NCI-H1694 (cell line): ENCODE measurements at places on chromosomes 1 and 21.

DNA sequence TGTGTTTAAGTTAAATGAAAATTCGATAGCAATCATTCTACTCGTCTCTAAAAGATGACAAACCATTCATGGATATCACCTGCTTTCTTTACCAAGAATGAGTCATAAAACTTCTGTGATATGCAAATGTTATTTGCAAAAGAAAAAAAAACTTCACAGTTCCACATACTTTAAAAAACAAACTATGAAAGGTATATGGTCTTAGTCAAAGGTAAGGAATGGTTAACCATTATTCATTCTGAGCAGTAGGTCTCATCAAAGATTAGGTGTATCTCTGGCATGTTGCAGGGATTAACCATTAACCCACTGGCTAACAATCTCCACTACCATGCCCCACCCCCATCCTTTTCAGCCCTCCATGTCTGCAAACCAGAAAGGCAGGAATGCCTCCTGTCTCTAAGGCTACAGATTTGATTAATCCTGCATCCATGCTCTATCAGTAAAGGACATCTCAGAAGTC is 44.4 kb downstream of the PTPN14 start:
- DNase-seq = no peak

DNA sequence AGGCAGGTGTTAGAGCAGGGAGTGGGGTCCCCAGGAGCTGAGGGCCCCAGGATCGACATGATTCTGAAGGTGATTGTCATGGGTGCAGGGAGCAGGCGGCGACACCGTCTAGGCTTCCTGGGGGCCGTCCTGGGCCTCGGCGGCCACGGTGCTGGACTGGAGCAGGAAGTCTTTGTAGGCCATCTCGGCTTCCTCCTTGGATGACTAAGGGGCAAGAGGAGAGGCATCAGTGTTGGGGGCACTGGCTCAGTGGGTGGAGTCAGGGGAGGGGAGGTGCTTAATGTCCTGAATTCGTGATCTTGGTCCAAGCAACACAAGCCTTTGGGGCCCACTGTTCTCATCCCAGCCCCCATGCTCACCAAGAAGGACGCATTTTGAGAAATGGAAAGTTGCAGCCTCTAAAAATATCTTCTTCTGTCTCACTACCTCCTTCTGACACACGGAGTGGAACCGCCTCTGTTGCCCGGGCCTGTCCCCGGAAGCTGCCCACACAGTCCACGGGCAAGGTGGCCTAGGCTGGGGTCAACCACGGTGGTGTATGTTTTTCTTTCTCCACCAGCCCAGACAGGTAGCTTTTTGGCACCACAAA is 8.6 kb upstream of the FCMR start:
- no peak for DNase-seq

DNA sequence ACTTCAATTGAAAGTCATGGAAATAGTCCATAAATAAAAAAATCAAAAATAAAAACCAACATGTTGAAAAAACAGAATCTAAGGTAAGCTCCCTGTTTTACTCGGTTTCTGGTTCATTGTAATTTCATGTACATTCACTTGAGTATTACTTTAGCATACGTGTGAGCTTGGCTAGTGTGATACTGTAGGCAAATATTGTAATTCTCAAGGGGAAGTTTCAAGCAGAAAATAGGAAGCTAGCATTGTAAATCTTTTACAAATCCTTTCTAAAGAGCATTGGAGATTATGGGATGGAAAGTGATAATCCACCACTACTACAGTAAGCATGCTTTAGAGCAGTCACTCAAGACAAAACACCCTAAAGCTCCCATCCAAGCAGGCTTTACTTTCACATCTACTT is 3.3 kb upstream of the LPAR3 start:
- no peak for DNase-seq

- DNase-seq = no peak
Observed at GRCh38 chr1:63873751-63874150, 99.9 kb downstream of the ROR1 start.

DNA sequence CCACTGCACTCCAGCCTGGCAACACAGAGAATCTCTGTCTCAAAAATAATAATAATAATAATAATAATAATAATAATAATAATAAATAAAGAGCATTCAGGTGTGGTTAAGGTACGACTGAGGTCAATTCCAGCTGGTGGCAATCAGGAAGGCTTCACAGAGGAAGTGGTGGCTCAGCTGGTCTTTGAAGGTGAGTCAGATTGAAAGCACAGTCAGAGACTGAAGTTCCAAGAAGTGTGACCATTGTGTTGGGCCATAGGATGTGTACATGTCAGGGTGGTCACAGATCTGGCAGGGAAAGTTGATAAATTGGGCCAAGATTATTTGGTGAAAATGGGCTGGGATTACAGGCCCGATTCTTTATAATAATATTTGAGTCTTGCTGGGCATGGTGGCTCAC is 31.0 kb upstream of the MED18 start:
- no peak for DNase-seq

GRCh38 chr1:8122477-8123407 is 96.6 kb upstream of the ERRFI1 start:
- no peak for DNase-seq

DNA sequence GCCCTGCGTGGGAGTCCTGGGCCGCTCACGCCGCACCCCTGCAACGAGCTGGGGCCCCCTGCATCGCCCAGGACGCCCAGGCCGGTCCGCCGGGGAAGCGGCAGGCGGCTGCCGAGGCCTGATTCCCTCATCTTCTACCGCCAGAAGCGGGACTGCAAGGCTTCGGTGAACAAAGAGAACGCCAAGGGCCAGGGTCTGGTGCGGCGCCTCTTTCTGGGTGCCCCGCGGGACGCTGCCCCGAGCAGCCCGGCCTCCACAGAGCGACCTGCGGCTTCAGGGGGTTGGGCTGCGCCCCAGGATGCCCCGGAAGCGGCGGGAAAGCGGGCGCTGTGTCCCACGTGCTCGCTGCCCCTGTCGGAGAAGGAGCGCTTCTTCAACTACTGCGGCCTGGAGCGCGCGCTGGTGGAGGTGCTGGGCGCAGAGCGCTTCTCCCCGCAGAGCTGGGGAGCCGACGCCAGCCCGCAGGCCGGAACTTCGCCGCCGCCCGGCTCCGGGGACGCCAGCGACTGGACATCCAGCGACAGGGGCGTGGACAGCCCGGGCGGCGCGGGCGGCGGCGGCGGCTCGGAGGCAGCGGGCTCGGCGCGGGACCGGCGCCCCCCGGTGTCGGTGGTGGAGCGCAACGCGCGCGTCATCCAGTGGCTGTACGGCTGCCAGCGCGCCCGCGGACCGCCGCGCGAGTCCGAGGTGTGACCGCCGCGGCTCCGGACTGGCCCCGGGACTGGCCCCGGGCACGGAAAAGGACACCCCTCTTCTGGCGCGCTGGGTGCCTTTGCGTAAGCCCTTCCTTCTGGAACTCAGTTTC is 2.7 kb downstream of the FAM110D start:
- no peak for DNase-seq

DNA sequence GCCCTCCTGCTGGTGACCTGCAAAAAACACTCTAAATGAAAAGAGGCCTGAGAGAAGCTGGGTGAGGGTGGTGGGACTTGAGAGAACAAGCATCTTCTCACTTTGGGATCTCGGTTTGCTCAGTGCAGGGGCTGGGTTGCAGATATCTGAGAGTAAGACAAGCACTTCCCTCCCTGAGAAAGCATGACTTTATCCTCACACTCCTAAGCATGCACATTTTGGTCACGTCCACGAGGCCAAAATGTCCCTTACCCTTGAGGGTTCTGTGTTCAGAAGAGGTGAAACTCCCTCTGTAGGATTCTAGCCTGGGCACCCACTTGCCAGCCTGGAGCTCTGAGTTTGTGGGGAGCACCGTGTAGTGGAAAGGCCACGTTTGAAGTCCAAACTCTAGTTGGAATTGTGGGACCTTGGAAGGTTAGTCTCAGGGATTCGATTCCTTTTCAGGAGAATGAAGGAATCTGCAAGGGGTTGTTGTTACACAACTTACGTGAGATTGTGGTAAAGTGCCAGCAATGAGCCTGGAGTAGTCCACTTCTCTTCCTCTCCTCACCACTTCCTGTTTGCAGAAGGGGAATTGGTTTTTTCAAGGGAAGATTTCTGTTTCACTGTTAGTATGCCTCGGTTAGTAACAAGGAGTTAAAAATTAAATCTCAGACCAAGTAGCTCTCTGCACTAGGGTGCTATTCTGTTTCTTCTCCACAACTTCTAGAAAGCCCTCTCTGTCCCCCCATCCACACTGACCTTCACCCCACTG is 3.0 kb downstream of the FCAMR start:
- no peak for DNase-seq

- no peak for DNase-seq
Observed at GRCh38 chr1:22553104-22553880, 10.0 kb upstream of the EPHA8 start.

DNA sequence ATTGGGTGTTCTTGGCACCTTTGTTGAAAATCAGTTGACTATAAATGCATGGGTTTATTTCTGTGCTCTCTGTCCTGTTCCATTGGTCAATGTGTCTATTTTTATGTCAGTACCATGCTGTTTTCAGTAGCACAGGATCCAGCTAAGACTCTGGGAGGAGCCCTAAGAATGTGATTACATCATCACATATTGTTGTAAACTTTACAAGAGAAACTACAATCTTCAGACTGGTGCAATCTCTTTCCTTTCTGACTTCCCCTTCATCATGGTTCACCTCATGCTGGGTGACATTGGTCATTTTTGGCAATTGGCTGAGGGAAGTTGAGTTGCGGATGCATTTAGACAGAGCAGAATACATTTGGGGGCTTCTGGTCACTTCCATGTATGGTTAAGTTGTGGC is 88.4 kb downstream of the C21orf91 start:
- DNase-seq = no peak

GRCh38 chr1:3865606-3866160 is 8.4 kb downstream of the DFFB start:
- DNase-seq = no peak

DNA sequence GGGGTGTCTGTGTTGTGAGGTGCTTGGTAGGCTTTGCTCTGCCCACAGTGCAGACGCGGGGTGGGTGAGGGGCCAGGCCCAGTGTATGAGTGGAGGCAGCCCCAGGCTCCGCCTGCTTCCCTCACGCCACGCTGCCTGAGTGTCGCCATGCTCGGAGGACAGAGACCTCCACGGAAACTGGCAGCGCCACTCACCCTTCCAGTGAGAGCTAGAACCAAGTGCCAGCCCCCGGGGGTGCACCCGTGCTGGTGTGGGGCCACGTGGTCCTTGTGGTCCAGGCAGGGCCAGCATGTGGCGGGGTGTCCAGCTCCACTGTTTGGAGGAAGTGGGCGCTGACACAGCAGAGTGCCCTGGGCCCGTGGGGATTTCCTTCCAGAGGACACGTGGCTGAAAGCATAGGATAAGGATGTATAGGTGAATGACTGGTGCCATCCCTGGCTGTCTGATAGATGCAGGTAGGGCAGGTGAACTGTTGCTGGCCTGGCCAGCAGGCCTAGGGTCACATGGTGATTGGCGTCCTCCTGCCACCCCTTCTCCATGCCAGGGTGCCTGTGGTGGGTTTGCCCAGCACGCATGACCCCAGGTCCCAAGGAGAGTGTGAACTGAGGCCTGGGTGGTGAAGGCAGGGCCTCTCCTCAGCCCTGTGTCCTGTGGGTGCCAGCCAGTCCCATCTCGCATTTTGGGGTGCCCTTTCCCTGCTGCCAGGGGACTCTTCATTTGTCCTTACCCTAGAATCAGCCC is 3.8 kb downstream of the LRRC3 start:
- no peak for DNase-seq

GRCh38 chr1:204931768-204932572 is 61.3 kb downstream of the NFASC start:
- no peak for DNase-seq

GRCh38 chr1:76835203-76835602 is 32.1 kb upstream of the ST6GALNAC5 start:
- DNase-seq = no peak

- no peak for DNase-seq
Observed at GRCh38 chr1:71118086-71118485, 37.3 kb upstream of the ZRANB2 start.

DNA sequence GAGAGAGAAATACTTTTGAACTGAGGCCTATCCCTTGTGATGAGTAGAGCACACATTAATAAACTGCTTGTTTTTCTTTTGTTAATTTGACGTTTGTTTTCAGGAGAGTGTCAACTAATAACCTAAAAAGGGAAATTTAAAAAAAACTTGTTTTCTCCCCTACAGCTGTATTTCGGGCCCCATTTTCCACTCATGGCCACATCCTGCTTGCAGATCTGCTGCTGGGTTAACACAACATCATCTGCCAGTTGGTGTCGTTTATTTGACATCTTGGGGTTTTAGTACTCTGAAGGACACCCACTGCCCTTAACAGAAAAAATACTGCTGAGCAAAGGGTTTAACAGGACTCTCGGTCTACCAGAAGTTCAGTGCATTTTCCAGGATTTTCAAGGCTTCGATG is 848 bp upstream of the PYHIN1 start:
- no peak for DNase-seq

GRCh38 chr1:204852854-204853253 is 17.8 kb upstream of the NFASC start:
- no peak for DNase-seq

DNA sequence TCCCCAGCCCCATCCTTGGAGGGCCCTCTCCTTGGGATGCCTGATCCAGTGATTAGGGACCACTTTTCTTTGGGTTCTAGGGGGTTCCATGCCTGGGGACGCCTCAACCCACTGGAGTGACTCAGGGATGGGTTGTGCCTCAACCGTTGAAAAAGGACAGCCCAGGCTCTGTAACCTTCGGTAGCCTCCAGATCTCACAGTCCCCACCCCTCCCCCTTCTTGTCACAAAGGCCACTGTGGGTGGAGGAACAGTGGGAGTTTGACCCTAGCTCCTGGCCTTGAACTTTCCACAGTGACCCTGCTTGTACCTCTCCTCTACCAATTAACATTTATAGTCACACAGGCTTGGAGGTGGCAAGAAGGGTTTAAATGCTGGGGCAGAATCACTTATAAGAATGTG is 2.6 kb upstream of the RORC start:
- no peak for DNase-seq

GRCh38 chr1:206039046-206039973 is 13.7 kb upstream of the RHEX start:
- no peak for DNase-seq

GRCh38 chr1:165441166-165441880 is 3.6 kb downstream of the RXRG start:
- no peak for DNase-seq

DNA sequence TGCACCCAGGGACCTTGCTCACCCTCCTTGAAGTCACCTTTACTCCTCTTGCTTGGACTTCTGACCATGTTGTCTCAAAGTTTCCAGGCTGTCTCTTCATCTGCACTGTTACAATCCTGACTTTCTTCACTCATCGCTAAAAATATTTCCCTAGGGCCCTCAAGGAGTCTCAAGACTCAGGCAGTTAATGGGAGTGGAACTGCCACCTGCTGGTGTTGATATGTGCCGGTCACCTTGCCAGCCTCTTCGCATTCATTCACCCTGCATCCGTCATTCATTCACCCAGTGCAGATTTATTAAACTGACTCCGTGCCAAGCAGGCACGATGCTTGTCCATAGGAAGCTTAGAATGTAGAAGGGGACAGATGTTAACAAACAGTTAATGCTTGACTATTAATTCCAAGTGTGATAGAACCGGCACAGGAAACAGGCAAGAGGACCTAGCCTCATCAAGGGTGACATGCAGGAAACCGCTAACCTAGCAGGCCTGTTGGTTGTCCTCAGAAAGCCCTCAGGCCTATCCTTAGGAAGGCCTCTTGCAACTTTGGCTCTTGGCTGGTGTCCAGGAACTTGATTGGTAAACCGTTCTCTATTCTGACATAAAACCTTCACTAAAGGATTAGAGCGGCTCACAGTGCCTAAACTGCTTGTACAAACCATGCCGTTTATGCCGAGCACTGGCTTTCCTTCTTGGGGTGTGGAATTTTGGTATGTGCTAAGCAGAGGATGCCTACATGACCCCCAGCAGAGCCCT is 342.2 kb downstream of the CAMTA1 start:
- no peak for DNase-seq
